ENCODE measurements at places on chromosomes 4 and X.

GRCh38 chr4:107665001-107665400, 55.0 kb downstream of the PAPSS1 start:
- no peak for DNase-seq

GRCh38 chr4:51851090-51851936, 8.4 kb downstream of the DCUN1D4 start:
- no peak for DNase-seq

DNA sequence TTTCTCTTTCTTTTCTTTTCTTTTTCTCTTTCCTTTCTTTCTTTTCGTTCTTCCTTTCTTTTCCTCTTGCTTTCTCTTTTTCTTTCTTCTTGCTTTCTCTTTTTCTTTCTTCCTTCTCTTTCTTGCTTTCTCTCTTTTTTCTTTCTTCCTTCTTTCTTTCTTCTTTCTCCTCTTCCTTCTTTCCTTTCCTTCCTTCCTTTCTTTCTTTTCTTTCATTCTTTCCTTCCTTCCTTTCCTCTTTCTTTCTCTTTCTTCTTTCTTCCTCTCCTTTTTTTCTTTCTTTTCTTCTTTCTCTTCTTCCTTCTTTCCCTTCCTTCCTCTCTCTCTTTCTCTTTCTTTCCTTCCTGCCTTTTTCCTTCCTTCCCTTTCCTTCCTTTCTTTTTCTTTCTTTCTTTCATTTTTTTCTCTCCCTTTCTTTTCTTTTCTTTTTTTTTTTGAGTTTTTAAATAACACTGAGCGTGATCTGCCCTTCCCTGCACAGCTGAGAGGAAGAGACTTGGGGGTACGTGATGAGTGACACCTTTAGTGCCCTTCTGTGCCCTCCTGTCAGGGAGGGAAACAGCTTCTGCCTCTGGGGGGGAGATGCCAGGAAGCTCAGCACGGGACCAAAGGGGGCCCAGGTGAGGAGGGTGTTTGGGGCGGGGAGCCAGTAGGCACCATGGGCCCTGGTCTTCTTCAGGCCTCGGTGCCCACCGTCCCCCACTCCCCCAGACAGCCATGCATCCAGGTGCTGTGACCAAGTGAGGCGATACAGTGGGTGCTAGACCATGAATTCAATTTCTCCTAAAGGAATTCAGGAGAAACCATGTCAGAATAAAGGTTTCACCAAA, 36.6 kb upstream of the CDKN2AIP start:
- DNase-seq = no peak

DNA sequence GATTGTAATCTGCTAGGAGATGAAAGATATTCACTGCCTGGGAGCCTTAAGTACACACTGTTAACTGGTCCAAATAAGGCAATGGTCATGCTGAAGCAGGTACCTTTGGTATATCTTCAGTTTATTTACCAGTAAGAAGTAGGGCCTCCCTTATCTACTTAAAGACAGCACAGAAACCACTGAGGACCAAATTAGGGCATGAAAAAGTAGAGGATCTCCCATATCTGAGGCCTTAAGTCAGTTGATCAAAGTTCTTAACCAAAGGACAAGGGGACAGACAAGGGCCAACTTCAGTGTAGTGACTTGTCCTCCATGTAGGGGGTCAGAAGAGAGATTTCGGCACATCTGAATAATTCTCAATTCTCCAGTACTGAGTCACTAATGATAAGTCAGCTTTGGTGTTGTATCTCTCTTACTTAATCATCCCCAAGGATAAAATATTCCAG, 59.1 kb downstream of the AMELX start:
- no peak for DNase-seq

DNA sequence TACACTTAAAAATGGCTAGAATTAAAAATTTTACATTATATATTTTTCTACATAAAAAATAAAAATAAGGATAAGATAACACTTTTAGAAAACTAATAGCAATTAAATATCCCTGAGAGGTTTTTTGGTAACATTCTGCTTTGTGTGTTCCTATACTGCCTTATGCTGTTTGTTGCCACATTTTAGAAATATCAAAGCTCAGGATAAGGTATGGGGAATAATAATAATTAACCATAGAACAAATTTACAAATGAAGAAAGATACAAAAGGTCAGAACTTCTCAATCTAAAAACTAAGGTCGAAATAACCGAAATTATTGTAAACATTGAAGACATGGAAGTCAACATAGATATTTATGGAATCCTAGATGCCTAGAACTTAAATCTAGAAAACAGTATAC, 71.4 kb downstream of the COX7B2 start:
- DNase-seq = no peak

Data from stimulated activated CD8-positive, alpha-beta memory T cell treated with anti-CD3 and anti-CD28 coated beads, Interleukin-2, amount 100 ng/mL, for 48 hours (primary cell).